Central memory CD8-positive, alpha-beta T cell (primary cell): ENCODE measurements at places on chromosomes 4 and X.

DNA sequence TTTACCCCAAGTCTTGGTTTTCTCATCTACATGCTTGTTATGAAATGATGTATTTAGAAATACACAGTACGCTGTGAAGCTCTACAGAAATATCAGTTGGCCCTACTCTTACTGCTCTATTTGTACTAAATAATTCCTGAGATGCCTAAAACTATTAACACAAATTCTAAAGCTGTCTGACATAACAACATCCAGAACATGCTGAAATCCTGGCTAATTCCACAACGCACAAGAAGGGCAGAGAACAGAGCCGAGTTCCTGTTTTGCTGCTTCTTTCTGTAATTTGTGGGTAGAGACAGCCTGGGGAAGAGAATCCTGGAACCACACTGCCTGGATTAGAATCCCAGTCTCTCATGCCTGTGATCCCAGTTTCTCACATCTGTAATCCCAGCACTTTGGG is 59.0 kb downstream of the ZNF827 start:
- no peak for DNase-seq

GRCh38 chr4:172050911-172051310 is 237.7 kb downstream of the GALNTL6 start:
- no peak for DNase-seq

DNA sequence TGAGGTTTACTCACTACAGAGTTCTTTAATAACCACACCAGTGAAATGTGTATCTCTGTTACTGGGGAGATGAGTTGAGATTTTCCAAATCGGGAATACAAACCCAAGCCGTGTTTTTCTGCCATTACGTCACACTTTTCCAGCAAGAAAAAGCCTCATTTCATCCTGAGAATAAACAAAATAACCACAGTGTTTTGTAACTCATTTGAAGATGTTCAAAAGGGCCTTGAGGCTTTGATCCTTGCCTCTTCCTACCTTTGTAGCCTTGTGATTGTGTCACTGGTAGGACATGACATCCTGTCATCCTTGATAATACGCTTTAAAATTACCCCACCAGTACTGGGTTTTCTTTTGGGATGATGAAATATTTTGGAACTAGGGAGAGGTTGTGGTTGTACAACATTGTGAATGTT is 2.9 kb downstream of the USP11 start:
- DNase-seq, result no peak

DNA sequence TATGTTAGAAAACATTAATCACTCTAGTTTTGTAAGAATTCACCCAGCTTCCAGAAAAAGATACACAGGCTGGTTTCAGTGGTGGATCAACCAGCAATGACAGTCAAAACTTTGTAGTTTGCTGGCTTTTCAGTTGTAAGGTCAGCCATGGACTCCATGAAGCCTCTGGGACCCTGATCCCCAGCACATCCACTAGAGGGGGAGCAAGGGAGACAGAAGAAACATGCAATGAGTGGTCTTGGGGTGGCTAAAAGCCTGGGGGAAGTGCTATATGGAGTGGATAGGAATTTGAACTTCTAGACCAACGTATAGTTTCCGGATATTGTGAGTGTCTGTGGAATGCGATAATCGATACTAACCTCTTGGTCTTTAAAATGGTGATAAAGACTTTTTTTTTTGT is 72.7 kb downstream of the AFF2 start:
- DNase-seq, result no peak

DNA sequence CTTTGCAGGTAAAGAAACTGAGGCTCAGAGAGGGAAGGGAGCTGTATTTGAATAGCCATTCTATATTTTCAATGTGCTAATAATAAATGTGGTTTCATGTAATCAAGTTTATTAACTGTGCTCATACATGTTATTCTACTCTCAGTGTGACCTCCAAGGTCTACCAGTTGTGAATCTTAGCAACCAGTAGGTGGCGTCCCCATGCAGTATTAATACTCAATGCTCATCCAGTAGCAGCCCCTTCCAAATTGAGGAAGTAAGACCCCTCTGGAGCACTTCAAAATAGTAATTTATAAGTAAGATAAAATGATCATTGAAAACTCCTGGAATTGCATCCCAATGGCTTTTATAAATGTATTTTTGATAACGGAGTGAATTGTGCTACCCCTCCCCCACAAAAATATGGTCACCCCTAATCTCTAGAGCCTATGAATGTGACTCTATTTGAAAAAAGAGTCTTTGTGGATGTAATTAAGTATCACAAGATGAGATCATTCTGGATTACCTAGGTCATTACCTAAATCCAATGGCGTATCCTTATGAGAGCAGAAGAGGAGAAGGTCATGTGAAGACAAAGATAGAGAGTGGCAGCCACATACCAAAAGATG is 20.4 kb upstream of the SEPSECS start:
- no peak for DNase-seq

- DNase-seq, result no peak
These were observed 84.1 kb downstream of the CBR4 start for GRCh38 chr4:168925789-168926490.

GRCh38 chr4:89674876-89675459 is 162.0 kb downstream of the SNCA start:
- DNase-seq, result no peak

- DNase-seq, result no peak
These were observed 183.5 kb upstream of the NDP start for GRCh38 chrX:44156726-44157125.
